AG08395 (cell line): ENCODE measurements at places on chromosomes 11 and 22.

DNA sequence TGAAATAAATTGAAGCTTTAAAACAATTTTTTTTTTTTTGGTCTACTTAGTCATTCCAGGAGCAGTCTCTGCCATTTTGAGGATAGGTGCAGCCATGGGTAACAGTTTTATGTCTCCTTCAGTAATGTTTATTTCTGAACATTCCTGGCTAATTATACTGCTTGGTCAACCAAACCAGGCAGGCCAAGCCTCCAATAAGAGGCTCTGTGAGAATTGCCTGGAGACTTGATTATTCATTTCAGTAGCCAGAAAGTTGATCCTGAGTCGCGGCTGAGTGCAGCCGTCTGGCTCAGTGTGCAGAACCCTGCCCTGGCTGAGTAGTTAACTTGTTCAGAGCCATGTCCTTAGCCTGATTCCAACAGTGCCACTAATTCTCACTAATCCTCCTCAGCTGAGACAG lies 364.0 kb upstream of the FAT3 start:
- no peak for DNase-seq

DNA sequence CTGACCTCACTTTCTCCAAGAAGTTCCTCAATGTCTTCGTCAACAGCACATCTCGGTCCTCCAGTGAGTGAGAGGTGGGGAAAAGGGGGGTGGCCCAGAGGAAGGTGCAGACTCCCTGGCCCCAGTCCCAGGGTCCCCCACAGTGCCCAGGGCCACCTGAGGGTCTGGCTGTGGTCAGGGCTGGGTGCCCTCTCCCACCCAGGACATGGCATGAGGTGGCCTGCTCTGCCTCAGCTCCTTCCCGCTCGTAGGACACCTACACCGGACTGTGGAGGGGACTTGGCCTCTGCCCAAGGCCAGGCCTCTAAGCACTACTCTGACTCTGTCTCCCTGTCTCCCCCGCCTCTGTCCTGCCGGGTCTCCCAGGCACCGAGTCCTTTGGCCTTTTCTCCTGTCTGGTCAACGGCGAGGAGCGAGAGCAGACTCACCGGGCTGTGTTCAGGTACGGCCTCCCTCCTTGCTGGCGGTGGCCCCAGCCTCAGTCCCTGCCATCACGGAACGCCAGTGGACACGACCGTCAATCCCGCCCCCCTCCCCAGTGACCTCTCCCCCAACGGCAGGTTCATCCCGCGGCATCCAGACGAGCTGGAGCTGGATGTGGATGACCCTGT lies 4.5 kb downstream of the MAPK8IP2 start:
- no peak for DNase-seq

DNA sequence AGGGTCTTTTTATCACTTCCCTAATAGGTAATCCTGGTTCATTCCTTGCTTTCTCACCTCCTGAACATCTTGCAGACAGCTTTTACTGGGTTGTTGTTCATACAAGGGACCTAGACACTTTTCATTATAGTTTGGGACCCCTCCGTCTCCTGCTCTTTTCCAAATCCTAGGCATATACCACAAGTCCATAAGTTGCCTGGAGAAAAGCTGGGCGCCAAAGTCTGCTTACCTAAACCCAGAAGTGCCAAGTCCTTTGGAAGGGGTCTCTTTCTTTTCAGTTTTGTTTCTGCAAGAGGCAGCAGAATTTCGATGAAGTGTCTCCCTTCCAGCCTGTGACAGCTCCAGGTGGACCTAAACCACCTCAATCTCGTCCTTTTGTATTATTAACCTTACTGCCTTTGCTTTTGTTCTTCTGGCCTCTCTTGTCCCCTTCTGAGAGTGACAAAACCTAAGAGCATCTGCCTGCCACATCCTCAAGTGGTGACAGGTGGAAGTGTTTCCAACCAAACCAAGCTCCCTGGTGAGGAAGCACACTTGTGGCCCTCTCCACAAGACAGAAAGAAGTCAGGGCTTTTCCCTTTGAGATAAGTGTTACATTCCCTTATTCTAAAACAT lies 19.5 kb upstream of the P2RY6 start:
- no peak for DNase-seq

DNA sequence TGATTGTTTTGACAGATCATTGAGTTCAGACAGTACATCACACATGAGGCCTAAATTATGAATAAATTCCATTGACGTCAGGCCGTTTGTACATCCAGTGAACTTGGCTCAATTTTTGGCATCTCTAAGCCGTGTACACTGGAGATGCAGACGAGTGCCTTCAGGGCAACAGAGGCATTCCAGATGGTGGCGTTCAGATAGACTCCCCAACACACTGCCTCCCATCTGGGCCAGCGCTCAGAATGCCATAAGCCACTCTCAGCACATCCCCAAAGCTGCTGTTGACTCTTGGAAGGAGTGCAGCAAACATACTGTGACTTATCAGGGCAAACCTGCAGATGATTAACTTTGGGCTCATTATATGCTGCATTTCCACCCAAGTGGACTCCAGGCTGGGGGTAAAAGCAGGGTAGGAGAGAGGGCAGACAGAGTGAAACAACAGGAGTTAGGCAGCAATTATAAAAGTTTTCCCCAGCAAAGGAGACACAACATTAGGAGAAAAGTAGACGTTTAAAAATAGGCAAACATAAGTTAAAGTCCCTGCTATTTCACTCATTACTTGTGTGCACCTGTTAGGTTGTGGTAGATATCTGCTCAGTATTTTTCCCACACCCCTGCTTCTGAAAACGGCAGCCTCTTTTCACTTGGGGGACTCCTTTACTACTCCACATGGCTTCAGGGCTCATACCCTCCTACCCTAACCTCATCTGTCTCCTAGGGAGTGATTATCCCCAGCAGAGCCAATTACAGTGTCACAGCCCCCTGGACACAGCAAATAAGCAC lies 60.2 kb upstream of the PDE3B start:
- DNase-seq = no peak

GRCh38 chr11:11157185-11157584 lies 195.9 kb downstream of the CSNK2A3 start:
- peak; percentile 65 for DNase-seq

- DNase-seq = no peak
Measured at GRCh38 chr11:78210000-78210608, 21.4 kb downstream of the USP35 start.
